Cortex of kidney (tissue), 1 donor: ENCODE measurements at places on chromosomes 7 and 10.

GRCh38 chr7:148095066-148095465 is 495.5 kb upstream of the C7orf33 start:
- DNase-seq: no peak

DNA sequence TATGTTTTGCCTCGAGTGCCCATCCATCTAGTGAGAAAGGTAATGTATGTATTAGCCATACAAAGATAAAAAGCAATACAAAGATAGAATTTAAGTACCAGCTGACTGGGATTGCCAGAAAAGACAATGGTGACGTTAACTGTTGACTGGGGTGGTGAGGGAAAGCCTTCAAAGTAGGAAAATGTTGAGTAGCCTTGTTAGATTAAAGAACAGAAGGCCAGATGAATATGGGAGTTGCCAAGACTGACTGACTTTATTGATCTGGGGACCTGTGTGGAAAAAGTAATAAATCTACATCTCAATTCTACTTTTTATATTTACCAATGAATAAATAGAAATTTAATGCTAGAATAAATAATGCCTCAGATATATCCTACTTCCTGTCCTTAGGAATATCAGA is 97.7 kb downstream of the TFEC start:
- DNase-seq: no peak

DNA sequence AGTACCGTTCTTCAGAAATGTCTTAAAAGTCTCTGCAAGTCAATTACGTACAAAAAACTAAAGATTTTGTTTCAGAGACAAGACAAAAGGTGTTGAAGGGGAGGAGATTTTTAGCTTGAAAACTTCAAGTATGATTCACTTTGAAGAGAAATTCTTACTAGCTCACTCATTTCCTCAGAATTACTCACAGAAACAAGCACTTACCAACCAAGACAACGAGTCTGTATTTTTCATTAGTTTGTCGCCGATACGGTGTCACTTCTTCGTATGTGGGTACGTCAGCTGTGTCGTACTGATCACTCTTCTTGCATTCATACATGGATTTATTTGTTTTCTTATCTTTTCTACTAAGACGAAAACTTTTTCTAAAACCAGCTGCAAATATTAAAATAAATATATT is 90.6 kb upstream of the ODAD2 start:
- DNase-seq: no peak

GRCh38 chr10:131769571-131770410 is 131.0 kb upstream of the PPP2R2D start:
- no peak for DNase-seq

DNA sequence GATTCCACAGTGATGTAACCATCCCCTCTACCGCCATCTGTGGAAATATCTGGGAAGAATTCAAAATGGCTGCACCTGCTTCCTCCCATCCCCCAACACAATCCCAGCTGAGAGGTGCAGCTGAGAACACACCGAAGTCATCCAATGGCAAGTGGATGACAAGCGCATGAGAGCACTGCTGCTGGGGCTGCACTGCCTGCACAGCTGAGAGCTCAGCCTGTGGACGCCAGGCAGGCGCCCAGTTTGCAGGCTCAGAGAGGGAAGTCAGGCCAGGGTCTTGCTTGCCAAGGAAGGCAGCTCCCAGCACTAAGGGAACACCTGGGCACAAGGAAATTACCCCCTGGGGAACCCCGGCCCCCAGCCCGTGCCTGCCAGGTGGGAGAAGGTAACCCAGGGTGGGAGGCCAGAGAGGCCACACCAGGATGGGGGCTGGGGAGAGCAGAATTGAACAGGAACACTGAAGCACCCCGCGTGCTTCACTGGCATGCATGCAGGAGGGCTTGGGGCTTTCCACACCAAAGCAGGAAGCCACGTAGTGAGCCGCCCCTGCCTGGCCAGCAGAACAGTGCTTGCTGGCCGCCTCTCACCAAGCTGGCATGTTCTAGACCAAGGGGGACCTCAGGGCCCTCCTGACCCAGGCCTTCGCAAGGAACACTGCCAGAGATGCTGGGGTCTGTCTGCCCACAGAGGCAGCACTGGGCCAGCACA is 46.2 kb downstream of the FAM53B start:
- no peak for DNase-seq

- no peak for DNase-seq
Observed at GRCh38 chr7:131111081-131111576, 216.5 kb upstream of the MKLN1 start.

- DNase-seq: no peak
Observed at GRCh38 chr10:122725768-122726167, 26.1 kb upstream of the C10orf120 start.

GRCh38 chr7:139775829-139776266 is 1.9 kb downstream of the HIPK2 start:
- no peak for DNase-seq

- no peak for DNase-seq
Observed at GRCh38 chr10:44245601-44245938, 139.3 kb downstream of the CXCL12 start.

DNA sequence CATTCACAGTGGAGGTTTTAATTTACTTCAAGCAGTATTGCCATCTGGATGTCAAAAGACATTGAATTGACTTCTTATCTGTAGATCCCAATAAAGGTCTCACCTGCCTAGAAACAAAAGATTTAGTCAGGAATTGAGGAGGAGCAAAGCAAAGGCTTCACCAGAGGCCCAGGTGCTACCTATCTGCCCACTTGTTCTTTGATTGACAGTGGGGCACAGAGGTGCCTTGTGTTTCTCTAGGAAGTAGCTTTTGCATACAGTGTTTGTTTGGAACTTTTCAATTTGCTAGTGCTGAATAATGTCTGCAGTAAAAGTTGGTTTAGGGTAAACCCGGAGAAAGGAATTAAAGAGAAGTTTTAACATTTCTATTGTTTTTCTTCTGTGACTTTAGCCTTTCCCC is 40.4 kb downstream of the AUTS2 start:
- DNase-seq: no peak

- DNase-seq: no peak
Observed at GRCh38 chr10:10223131-10223530, 794.5 kb upstream of the CELF2 start.

GRCh38 chr7:155293721-155294510 is 3.8 kb upstream of the INSIG1 start:
- no peak for DNase-seq

GRCh38 chr7:7785344-7785973 is 67.1 kb upstream of the RPA3 start:
- no peak for DNase-seq

DNA sequence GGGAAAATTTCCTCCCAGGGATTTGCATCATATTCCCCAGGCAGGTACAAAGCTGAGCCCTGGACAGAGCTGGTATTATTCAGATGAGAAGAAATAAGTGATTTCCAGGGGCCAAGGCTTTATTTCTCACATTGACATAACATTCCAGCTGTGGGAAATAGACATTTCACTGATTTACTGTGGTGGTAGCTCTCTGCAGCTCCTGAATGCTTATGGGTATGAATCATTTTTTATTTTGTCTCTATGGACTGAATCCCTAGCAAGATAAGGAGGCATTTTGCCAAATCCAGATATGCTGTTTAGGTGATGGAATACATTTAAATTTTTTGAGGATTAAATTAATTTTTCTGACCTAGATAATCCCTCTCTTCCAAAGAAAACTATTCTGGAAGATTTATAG is 97.9 kb downstream of the MTPN start:
- no peak for DNase-seq

GRCh38 chr7:55343860-55344606 is 21.1 kb upstream of the LANCL2 start:
- DNase-seq: no peak

DNA sequence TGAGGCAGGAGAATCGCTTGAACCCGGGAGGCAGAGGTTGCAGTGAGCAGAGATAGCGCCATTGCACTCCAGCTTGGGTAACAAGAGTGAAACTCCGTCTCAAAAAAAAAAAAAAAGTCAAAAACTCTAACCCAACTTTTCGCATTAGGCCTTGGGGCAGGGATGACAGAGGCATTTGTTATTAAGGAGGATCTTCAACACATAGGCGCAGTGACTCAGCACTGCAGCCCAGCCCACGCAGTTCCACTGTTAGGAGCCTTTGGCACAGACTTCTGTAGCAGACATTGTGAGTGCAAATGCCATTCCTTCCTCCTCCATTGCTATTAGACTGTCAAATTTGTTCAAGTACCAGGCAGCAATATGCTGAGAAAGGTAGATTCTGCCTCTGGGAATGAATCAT is 43.1 kb upstream of the KLHL7 start:
- no peak for DNase-seq

GRCh38 chr7:2202361-2202761 is 30.4 kb downstream of the MAD1L1 start:
- DNase-seq: no peak

DNA sequence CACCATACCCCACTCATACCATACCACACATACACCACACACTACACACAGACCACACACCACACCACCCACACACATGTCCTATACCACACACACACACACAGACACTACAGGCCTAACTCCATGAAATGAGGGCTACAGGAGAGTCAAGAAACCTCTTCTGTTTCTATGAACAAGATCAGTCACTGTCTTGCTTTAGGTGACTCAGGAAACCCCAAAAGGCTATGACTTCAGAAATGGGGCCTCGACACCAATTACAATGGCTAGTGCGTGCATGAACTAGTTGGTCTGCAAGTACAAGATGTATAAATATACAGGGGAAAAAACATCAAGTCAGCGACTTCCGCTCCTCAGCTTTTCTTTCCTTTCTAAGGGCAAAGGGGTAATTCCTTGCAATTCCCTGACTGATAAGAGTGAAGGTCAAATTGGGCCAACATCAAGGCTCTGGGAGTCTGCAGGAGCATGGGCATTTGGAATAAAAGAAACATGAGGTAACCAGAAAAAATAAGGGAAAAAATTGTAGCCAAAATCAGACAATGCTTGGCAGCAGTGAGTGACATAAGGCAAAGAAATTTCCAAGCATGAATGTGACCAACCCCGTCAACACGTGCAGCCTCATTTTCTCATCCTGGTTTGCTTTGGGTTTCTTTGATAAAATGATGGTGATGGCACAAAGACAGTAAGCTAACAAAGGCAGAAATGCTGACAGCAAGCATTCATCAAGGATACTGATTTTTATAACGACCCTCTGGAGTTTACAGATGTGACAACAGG is 1.5 kb downstream of the PKD1L1 start:
- DNase-seq: no peak

- DNase-seq: no peak
Observed at GRCh38 chr10:35392482-35393228, 56.3 kb downstream of the CCNY start.

DNA sequence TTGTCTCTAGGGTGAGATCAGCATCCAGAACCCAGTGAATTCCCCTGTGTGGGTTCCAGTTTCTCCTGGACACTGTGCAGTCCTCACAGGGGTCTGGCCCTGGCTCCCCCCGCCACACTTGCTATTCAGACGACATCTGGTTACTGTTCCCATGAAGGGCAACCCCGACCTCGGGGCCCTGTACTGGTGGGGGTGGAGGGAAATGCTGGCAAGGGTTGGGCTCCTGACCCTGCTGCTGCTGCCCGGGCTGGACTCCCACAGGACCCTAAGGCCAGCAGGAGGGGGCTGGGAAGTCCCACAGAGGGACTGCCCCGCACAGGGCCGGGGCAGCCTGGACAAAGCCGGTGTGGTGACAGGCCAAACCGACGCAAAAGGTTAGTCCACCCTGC is 768 bp upstream of the CPA1 start:
- DNase-seq: no peak

- no peak for DNase-seq
Observed at GRCh38 chr7:157281221-157281998, 55.4 kb upstream of the DNAJB6 start.

DNA sequence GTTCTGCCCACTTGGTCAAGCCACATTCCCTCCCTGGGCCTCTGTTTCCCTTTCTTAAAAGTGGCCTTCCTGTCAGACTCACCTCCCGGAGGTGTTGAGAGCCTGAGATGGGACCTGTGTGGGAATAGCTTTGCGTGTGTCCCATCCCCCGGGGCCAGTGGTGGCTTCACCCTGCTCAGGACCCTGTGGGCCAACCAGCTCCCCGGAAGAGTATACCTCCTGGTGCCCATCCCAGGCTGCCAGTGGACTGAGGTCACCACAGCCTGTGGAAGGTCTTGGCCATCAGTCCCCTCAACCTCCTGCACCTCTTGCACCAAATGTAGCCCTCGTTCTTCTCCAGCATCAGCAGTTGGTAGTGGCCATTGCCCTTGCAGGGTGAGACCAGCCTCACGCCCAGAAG is 145.1 kb downstream of the RGS10 start:
- no peak for DNase-seq

GRCh38 chr10:97270523-97271154 is 21.8 kb downstream of the ARHGAP19 start:
- no peak for DNase-seq

DNA sequence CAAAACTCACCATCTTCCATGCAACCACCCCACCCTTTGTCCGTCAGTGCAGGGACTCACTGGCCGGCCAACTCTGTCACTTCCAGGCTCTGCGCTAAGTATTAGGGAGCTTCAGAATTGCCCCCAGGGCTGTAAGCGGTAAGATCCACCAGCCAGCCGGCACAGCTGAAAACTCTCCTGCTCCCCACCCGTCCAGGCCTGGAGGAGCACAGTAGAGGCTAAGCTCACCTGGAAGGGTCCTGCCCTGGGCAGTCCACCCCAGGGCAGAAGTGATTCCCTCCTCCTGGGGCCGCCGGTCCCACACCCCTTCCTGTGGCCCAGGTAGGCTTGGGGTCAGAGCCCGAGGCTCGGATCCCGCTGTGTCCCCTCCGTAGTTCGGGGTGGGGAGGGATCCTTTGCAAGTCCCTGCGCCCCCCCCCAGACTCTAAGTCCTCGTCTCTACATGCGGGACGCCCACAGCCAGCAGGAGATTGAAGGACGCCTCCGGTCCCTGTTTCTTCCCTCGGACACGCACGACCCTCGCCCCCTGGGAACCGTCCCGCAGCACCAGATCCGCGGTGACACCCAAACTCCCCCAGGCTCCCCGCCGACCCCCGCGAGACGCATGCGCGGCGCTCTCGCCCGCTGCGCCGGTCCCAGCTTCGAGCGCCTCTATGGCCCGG is 138.9 kb downstream of the ARHGAP22 start:
- no peak for DNase-seq

GRCh38 chr10:43781480-43782361 is 133.0 kb upstream of the ZNF32 start:
- DNase-seq: no peak

GRCh38 chr7:139991269-139991666 is 71.5 kb downstream of the PARP12 start:
- DNase-seq: no peak

- no peak for DNase-seq
Observed at GRCh38 chr10:90197766-90198165, 496.4 kb downstream of the KIF20B start.

- DNase-seq: no peak
Observed at GRCh38 chr7:64098-64915, 128.1 kb upstream of the FAM20C start.

DNA sequence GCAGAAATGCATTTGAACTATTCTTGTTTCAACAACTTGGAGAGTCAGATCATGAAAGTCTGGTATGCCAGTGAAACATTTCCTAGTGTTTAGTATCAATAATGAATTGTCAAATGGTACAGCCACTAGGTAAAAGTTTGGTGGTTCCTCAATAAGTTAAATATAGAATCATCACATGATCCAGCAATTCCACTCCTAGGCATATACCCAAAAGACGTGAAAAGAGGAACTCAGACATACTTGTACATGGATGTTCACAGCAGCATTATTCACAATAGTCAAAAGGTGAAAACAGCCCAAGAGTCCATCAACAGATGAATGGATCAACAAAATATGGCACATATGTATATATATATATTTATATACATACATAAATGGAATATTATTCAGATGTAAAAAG is 67.0 kb upstream of the HPS1 start:
- no peak for DNase-seq
